ENCODE measurements at places on chromosomes 5 and 9. TPM values are rescaled to one million over a fixed set of nuclear protein-coding genes. Genes with fewer than 3 reads are reported as not detected.

TCF7 gene
- 4.0 TPM for total RNA-seq

GRCh38 chr9:33446240-33446945, 1.0 kb downstream of the AQP3 start:
- H3K27me3 ChIP-seq: no peaks in the 10 kb centered on the region
- peaks cover 10% of the 10 kb centered on the region for H3K4me1 ChIP-seq
- no peak overlapping the region for H3K27ac ChIP-seq
- DNase-seq: no peak

BNC2 gene
- 197 TPM for total RNA-seq

ISOC1 gene
- 19.7 TPM for total RNA-seq

DNA sequence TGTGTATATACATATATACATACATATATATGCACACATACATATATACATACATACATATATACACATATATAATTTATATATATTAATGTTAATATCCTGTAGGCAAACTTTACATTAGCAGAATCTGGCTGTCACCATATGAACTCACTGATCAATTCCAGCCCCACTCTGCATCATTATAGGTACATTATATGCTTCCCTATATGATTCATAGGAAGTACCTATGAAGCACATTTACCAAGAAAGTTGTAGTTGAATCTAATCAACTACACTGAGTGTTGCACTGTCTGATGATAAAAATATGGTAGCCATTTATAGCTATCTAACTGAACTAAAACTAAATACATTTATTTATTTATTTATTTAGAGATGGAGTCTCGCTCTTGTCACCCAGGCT, 5.5 kb upstream of the SPATA6L start:
- H3K36me3 ChIP-seq: no peaks in the 10 kb centered on the region
- H3K4me3 ChIP-seq: no peak overlapping the region
- no peaks in the 10 kb centered on the region for H3K27me3 ChIP-seq
- no peaks in the 10 kb centered on the region for H3K4me1 ChIP-seq
- H3K27ac ChIP-seq: no peak overlapping the region

DNA sequence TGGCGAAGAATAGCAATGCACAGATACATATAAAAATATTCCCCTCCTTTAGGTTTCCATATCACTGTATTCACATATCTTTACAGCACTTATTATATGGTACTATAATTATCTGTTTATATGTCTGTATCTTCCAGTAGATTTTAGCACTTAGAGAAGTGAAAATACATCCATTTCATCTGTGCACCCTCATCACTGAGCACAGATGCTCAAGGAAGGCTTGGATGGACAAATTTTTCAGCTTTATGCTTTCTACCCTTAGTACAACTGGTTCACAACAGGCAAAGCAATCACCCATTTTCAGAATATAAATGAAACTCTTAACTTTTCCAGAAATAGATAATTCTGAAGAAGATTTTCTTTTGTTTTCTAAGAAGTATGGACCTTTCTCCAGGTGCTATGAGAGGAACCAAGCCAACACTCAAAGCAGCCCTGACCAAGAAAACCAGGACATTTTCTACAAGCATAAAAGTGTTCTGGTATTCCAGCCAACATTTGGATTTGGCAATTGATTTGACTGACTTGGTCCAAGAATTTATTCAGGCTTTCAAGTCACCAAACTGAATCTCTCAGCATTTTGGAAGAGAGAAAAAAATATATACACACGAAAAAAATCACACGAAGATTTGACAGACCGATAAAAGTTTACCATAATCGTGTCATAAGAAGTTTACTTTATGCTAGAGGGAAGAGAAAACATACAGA, 170.2 kb upstream of the CD180 start:
- no peaks in the 10 kb centered on the region for H3K27me3 ChIP-seq
- peaks cover 2% of the 10 kb centered on the region for H3K4me1 ChIP-seq
- H3K27ac ChIP-seq: no peak overlapping the region

HTR1A gene
- not detected for total RNA-seq

OGN gene
- 63.2 TPM for total RNA-seq

- H3K4me1 ChIP-seq: no peaks in the 10 kb centered on the region
- no peak overlapping the region for H3K4me3 ChIP-seq
- H3K36me3 ChIP-seq: no peaks in the 10 kb centered on the region
Observed at GRCh38 chr5:125134216-125135081, 388.0 kb upstream of the ZNF608 start.

GRCh38 chr9:136233411-136233810, 12.2 kb downstream of the QSOX2 start:
- peaks cover 4% of the 10 kb centered on the region for H3K4me1 ChIP-seq
- H3K36me3 ChIP-seq: no peaks in the 10 kb centered on the region
- no peak overlapping the region for H3K27ac ChIP-seq
- DNase-seq: no peak
- no peaks in the 10 kb centered on the region for H3K27me3 ChIP-seq

DNA sequence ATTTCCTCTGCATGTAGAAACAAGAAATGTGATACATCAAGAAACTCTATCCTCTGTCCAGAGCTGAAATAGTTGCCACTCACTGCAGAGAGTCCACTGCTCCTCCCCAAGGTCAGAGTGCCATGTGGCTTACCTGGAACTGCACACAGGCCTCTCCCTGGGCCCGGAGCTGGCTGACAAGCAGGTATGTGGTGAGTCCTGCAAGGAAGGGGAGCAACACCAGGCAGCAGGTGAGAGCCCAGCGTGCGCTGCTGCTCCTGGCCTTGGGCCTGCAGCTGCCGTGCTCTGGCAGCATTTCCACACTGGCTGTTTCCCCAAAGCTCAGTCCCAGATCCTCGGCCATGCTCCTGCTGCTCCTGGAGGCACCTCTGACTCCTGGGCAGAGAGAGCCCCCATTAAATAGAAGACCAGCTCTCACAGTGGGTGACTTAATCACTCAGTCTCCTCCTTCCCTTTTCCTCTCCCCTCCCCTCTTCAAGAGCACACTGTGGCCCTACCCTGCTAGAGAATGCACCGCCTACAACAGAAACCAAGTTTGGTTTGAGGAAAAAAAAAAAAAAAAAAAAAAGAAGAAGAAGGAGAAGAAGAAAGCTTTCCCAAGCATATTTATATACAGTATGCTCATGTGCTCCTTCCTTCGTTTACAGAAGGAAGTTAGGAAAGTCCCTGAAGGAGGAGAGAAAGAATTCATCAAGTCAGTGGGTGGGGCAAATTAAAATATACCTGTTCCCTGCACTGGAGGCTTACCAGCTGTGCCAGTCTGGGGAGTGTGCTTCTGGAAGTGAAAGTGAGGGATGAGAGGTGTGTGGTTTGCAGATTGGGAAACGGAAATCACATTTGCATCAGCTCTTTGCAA, at the start of gene TNFSF15:
TNFSF15 (minus strand) TSS at position 370 of the 856 bp plus-strand sequence; CDS start at position 343, 27 bp downstream.
- H3K36me3 ChIP-seq: no peaks in the 10 kb centered on the region
- H3K27ac ChIP-seq: no peak within 1 kb of the TSS
- peak; percentile 19 for DNase-seq
- H3K27me3 ChIP-seq: no peaks in the 10 kb centered on the region

TSSK1B gene
- not detected for total RNA-seq

- no peaks in the 10 kb centered on the region for H3K36me3 ChIP-seq
- no peak overlapping the region for H3K4me3 ChIP-seq
- no peak overlapping the region for H3K27ac ChIP-seq
- no peaks in the 10 kb centered on the region for H3K27me3 ChIP-seq
Observed at GRCh38 chr9:132978112-132978450, 413 bp upstream of the GFI1B start.

DNA sequence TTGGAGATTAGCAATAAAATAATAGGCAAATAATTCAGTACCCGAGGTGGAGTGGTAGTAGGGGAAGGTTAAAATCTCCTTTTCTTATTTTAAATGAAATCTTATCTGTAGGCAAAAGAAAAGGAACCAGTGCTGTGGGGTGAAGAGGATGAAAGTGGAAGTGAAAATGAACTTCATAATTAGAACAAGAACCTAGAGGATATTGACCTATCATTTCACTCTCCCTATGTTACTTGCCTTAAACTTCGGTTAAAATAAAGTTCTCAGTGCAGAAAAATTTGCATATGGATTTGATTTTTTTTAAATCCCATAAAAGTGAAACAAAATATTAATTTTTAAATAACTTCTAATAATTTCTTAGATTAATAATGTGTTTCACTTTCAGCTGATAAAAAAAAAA, 1094.9 kb upstream of the C9orf72 start:
- no peak for DNase-seq
- no peaks in the 10 kb centered on the region for H3K36me3 ChIP-seq
- H3K27me3 ChIP-seq: no peaks in the 10 kb centered on the region
- no peaks in the 10 kb centered on the region for H3K4me1 ChIP-seq
- H3K4me3 ChIP-seq: no peak overlapping the region

DNA sequence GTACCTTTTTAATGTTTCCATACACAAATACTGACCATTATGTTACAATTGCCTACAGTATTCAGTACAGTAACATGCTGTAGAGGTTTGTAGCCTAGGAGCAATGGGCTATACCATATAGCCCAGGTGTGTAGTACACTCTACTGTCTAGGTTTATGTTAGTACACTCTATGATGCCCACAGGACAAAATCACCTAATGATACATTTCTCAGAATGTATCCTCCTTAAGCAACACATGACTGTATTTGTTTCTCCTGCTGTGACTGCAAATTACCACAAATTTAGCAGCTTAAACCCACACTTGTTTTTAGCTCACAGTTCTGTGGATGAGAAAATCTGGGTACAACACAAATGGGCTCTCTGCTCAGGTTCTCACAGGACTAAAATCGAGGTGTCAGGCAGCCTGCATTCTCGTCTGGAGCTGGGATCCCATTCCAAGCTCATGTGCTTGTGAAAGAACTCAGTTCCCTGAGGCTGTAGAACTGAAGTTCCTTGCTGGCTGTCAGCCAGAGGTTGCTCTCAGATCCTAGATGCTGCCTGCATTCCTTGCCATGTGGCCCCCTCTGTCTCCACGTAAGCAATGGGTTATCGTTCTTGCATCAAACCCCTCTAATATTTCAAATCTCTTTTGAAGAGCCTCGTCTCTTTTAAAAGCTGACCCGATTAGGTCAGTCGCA, 38.6 kb upstream of the PIK3R1 start:
- peaks cover 6% of the 10 kb centered on the region for H3K4me1 ChIP-seq
- H3K27me3 ChIP-seq: no peaks in the 10 kb centered on the region
- H3K27ac ChIP-seq: no peak overlapping the region
- H3K4me3 ChIP-seq: no peak overlapping the region
- no peaks in the 10 kb centered on the region for H3K36me3 ChIP-seq
- no peak for DNase-seq

CCDC112 gene
- total RNA-seq: 2.7 TPM

- peak; percentile 35 for DNase-seq
- H3K27me3 ChIP-seq: no peaks in the 10 kb centered on the region
- H3K36me3 ChIP-seq: no peaks in the 10 kb centered on the region
- no peak overlapping the region for H3K27ac ChIP-seq
- no peak overlapping the region for H3K4me3 ChIP-seq
Observed at GRCh38 chr5:147188200-147189108, 46.4 kb upstream of the STK32A start.

DNA sequence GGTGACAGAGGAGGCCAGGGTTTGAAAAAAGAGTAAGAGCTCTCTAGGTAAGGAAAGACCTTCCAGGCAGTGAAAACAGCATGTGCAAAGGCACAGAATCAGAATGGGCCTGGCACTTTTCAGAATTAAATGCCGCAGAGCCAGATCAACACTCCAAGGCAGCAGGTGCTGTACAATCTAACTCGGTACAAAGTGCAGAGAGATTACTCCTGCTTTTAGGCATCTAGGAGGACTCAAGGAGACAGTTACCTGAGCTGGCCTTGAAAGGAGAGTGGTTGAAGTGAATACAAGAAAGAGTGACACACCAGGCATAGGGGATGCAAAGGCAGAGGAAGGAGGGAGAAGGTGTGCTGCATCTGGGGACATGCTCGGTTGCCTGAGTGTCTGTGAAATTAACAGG, 21.5 kb downstream of the HRH2 start:
- no peaks in the 10 kb centered on the region for H3K27me3 ChIP-seq
- H3K4me3 ChIP-seq: no peak overlapping the region
- DNase-seq: no peak
- no peaks in the 10 kb centered on the region for H3K36me3 ChIP-seq
- H3K4me1 ChIP-seq: no peaks in the 10 kb centered on the region

GRCh38 chr5:107012371-107012770, 658.4 kb downstream of the EFNA5 start:
- H3K27ac ChIP-seq: no peak overlapping the region
- H3K36me3 ChIP-seq: no peaks in the 10 kb centered on the region
- H3K4me1 ChIP-seq: no peaks in the 10 kb centered on the region
- DNase-seq: no peak
- no peak overlapping the region for H3K4me3 ChIP-seq
- H3K27me3 ChIP-seq: no peaks in the 10 kb centered on the region

DNA sequence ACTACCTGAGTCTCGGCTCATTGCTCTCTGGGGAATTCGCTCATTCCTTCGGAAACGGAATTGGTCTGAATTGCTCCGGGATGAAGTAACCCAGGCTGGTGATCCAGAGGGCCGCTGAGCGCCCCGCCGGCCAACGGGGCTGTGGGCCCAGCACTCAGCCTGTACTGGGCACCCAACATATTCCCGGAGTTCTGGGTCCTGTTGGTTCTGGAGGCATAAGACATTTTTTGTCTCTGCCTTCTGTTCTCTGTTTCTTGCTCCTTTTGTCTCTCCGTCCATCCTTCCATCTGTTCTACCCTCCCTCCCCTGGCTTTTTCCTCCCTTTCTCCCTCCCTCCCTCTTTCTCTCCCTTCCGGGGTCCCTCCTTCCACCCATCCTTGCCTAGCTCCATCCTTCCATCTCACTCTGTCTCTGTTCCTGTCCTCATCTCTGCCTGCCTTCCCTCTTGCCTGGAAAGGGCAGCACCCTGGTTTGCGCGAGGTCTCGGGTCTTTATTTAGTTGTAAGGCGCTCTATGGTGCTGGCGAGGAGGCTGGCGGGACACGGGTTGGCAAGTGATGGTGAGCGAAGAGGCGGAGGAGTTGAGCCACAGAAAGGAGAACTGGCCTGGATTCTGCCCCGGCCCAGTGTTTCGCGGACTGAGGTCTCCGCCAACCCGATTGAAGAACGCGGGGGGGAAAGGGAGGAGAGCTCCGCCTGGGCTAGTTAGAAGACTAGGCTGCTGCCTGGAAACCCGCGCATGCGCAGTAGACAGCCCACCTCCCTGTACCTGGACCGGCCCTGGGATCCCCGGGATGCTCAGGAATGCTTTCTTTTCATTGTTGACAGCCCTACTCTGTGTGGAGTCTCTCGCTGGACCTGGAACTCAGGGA, 1468.0 kb downstream of the FOXD4L5 start:
- no peaks in the 10 kb centered on the region for H3K27me3 ChIP-seq
- DNase-seq: peak; percentile 29

- no peak overlapping the region for H3K4me3 ChIP-seq
- no peaks in the 10 kb centered on the region for H3K36me3 ChIP-seq
- no peak overlapping the region for H3K27ac ChIP-seq
- H3K27me3 ChIP-seq: no peaks in the 10 kb centered on the region
Observed at GRCh38 chr5:168179192-168179593, 112.3 kb upstream of the WWC1 start.

SLC6A7 gene
- total RNA-seq: not detected

KLHL3 gene
- total RNA-seq: 9.2 TPM

DNA sequence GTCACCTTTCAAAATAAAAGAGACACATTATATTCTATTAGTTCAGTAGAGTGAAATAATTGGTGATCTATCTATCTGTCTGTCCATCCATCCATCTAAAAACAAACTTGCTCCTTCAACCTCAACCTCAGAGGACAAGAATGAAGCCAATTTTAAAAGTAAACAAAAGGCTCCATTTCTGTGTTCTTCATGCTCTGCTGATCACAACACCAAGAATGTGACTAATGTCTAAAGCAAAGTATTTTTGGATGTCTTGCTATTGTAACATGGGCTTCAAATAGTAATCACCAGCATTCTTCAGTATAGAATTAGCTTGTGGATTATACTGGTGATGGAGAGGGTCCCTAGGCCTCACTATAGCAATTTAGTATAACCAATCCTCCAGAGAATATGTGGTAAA, 1304.4 kb downstream of the MAT2B start:
- no peaks in the 10 kb centered on the region for H3K4me1 ChIP-seq
- H3K4me3 ChIP-seq: no peak overlapping the region
- H3K27ac ChIP-seq: no peak overlapping the region
- no peaks in the 10 kb centered on the region for H3K27me3 ChIP-seq

All from ovary (tissue), 10 donors.